D721Med (cell line): ENCODE measurements at places on chromosomes 5 and 9.

DNA sequence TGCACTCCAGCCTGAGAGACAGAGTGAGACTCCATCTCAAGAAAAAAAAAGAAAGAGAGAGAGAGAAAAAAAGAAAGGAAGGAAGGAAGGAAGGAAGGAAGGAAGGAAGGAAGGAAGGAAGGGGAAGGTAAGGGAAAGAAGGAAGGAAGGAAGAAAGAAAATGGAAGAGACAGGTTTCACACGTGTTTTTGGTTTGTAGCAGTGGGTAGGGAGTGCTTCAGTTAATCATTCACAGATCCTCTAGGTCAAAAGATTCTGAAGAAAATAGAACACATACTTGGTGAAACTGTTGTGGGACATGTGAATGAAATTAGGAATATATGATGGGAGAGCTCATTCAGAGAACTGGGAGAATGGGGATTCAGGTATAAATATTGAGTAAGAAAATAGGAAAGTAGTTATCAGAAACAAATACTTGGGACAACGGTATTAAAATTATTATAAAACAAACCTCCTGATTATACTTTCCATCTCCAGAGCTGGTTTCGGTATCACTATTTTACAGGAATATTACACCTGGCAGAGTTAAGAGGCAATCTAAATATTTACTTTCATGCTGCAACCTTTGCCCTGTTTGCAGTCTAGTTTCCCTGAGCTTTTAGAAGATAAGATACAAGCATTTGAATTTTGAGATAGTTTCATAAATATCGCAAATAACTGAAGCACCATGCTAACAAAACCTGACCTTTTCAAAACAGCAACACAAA is 37.2 kb downstream of the MARVELD2 start:
- DNase-seq, result no peak

GRCh38 chr9:135265931-135266330 is 178.5 kb downstream of the OLFM1 start:
- DNase-seq, result no peak

DNA sequence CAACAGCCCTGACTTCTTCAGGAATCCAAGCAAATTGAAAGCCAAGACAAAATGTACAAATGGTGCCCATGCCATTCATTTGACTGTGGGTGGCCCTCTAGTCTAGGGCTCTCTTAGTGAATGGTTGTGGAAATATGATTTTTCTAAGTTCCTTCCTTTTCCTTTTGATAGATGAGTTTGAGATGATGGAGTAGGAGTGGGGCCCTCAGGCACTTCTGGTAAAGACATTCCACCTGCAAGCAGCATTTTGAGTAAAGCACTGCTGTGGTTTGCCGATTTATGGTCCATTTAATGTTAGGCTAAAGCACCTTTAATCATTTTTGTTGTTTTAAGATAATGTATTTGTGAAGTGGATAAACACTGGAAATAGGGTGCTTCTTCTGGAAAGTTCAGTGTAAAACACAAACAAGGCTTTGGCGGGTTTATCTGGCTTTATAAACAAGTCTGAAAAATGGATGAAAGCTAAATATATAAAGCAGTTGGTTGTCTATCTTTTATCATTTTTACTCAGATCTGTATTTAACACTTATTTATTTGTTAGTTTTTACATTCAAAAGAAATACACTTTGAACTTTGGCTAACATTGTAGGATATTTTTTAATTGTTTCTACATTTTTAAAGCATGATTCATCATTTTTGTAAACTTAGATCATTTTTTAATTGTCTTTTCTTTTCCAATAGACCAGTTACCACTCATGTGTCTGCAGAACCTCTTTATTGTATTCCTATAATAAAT is 213.5 kb downstream of the PJA2 start:
- no peak for DNase-seq

- no peak for DNase-seq
Observed at GRCh38 chr5:14101922-14102321, 41.2 kb upstream of the TRIO start.

DNA sequence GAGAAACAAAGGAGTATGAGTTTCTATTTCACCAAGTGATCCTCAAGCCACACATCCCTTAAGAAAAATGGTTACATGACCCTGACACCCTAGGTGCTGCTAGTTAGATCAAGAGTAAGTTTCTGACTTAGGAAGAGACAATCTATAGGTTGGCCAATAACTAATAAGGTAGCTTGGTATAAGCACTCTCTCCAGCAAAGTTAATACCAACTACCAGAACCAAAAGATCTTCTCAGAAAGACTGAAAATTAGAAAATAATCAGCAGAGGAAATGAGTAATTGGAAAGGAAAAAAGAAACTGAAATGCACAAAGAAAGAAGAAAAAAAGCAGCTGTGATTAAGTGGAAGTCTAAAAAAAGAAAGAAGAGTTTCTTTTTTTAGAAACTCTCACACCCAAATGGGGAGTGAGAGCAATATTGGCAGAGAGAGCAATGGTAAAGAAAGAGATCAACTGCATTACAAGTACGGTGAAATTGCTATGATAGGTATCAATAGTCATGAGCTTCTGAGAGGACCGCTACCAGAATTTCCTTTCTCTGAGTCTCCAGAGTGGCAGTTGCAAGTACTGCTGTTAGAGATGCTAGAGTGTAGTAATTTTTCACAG is 195.5 kb downstream of the TMEM167A start:
- no peak for DNase-seq

GRCh38 chr5:10607666-10608073 is 43.8 kb downstream of the ANKRD33B start:
- no peak for DNase-seq

DNA sequence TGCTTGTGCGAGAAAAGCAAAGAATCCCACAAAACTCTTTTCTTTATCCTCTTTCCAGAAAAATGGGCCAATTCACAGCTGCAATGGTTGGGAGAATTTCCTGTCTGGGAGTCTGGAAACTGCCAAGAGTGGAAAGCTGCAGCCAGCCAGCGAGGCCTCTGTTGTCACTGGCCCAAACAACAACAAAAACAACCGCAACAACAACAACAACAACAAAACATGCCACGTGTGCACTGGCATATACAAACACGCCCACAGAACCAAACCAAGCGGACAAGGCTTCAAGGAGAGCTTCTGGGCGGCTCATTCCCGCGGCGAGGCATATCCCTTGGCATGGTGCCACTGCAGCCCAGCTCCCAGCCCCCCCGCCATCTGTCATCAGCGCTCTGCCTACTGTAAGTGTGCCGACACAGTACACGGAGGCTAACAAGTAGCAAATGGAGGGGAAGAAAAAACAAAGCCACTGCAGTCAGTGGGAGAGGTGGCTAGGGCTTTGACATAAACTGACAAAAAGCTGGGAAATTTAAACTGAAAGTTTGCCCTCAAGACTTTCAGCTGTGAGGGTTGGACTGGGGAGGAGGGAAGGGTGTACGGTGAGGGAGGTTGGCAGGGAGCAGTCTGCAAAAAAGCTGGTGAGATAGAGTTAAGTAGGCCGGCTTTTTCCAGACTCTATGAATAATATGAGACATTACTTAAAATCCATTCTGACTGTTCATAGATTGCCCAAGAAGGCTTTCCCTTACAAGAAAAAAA is 165.0 kb upstream of the ZNF462 start:
- DNase-seq, result no peak

GRCh38 chr5:37086466-37087173 is 162.6 kb downstream of the CPLANE1 start:
- no peak for DNase-seq

DNA sequence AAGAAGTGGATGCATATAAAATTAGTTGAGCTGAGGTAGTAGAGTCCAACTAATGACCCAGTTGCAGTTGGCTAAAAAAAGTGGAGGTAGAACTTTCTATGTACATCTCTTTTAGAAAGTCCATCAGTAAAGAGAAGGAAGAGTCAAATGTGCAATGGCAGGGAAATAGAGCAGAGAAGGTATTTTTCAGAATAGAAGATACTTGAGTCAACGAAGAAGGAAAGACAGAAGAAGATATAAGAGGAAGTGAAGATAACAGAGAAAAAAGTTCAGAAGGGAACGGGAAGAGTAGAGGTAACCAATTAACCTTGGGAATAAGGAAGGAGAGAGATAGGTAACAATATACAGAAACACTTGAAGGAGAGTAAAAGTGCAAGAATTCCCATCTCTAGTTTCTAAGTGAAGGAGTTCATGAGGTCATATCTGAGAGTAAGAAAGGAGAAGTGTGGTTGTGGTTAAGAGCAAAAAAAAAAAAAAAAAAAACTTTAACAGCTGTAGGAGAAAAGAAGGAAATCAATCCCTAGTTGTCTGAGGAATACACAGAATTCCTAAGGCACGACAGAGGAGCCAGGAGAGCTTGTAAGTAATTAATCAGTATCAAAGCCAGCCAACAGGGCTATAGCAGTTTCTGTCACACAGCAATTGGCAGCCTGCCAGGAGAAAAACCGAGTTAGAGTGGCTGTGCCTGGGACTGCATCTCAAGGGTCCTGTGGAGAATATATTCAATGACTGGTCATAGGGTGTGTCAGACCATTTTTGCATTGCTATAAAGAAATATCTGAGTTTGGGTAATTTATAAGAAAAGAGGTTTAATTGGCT is 61.0 kb downstream of the ARL15 start:
- DNase-seq, result no peak

GRCh38 chr9:38280251-38280800 is 112.2 kb upstream of the ALDH1B1 start:
- DNase-seq, result no peak

GRCh38 chr9:136584401-136584932 is 38.6 kb upstream of the NOTCH1 start:
- DNase-seq, result no peak

DNA sequence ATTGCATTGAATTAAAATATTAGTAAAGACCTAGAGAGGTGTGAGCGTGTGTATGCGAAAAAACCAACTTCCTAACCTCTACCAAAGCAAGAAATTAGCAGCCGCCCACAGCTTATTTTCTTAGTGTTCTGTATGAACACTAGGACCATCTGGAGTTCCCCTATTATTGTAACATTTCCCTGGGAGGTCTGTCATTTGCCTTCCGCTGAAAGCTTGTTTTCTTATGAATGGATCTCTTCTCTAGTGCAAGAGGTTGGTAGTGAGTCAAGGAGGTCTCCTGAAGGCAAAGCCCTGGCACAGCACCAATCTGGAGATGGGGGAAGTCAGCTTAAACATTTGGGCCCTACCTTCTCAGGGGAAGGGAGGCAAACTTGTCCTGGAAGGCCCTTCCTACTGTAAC is 10.8 kb downstream of the TNFSF8 start:
- DNase-seq, result no peak

GRCh38 chr5:62208218-62208852 is 97.7 kb upstream of the KIF2A start:
- no peak for DNase-seq

GRCh38 chr9:122406070-122406890 is 35.5 kb downstream of the PTGS1 start:
- DNase-seq, result no peak

DNA sequence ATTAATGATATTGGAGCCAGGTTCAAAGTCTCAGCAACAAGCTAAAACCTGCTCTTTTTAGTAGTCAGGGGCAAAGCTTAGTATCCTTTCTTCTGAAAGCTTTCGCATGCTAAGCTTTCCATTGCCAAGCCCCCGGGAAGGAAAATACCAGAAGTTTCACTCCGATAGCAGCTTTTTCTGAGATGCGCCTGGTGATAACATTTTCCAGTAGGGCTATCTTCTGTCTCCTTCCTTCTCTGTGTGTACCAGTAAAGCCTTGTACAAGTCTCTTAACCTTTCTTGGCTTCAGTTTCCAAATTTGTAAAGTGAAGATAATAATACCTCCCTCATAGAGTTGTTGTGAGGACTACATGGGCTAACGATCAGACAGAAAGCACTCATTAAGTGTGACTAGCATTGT is 36.7 kb downstream of the DOCK8 start:
- no peak for DNase-seq
